ENCODE measurements at places on chromosomes 11 and 22. TPM values are rescaled to one million over a fixed set of nuclear protein-coding genes. Genes with fewer than 3 reads are reported as not detected.

OR8D4 gene
- not detected for polyA plus RNA-seq

ACTN3 gene
- 531 TPM for polyA plus RNA-seq

USH1C gene
- polyA plus RNA-seq = 0.44 TPM

- no peak for DNase-seq
These were observed 107.2 kb downstream of the RCN1 start for GRCh38 chr11:32198053-32198452.

DNA sequence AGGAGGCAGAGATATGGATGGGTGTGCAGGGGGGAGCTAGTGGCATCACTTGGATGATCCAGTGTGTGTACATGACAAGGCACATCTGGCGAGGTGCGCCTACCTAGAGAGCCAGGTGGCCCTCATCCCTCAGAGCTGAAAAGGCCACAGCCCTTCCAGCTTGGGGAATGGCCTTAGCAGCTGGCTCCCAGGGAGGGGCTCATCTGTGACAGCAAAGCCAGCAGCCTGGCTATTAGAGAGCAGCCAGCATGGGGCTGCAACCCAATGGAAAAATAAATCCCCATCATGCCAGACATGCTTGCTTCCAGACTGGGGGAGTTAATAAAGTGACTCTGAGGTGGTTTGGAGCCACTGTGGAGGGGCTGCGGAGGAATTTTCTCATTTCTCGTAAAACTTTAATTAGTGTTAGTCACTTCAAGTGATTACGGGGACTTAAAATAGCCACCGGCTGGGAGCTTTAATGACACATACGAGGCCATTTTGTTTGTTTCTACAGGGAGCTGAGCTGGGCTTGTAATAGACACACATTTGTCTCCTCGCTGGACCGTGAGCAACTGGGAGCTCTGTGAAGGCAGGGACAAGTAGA is 111.2 kb upstream of the ALX4 start:
- no peak for DNase-seq

GRCh38 chr11:9264316-9265210 is 587 bp downstream of the DENND5A start:
- DNase-seq = peak; percentile 78

- no peak for DNase-seq
These were observed 34.7 kb downstream of the CCDC83 start for GRCh38 chr11:85889676-85890579.

- DNase-seq = no peak
These were observed 38.6 kb downstream of the NRXN2 start for GRCh38 chr11:64684357-64684756.

DNA sequence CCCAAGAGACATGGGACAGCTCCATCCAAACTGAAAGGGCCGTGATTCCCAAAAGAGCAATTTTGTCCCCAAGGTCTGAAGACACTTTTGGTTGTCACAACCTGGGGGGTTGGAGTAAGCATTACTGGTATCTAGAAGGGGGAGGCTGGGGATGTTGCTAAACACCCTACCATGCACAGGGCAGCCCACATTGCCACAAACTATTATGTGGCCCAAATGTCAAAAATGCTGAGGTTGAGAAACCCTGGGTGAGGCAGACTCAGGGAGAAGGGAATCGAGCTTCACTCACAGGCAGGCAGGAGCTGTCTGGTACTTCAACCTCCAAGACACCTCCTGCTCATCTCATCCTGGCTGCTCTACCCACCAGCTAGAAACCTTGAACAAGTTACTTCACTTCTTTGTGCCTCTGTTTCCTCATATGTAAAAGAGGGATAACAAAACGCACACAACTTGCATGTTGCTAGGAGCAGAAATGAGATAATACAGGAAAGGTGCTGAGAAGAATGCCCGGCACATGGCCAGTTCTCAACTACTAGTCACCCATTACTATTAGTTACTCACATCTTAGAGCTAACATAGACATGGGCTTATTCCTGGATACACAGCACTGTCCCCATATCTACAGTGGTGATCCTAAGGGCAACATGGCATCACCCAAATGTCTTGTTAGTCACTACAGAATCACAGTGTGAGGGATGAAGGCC is 8.8 kb downstream of the SERPIND1 start:
- DNase-seq = no peak

GRCh38 chr22:39723463-39723862 is 152.9 kb downstream of the CACNA1I start:
- no peak for DNase-seq
